LHCN-M2 (cell line): ENCODE measurements at places on chromosomes 5 and 9.

- no peak for DNase-seq
Observed at GRCh38 chr5:139151902-139152301, 46.3 kb downstream of the SIL1 start.

GRCh38 chr5:168047043-168047668 is 244.3 kb upstream of the WWC1 start:
- peak; percentile 33 for DNase-seq

DNA sequence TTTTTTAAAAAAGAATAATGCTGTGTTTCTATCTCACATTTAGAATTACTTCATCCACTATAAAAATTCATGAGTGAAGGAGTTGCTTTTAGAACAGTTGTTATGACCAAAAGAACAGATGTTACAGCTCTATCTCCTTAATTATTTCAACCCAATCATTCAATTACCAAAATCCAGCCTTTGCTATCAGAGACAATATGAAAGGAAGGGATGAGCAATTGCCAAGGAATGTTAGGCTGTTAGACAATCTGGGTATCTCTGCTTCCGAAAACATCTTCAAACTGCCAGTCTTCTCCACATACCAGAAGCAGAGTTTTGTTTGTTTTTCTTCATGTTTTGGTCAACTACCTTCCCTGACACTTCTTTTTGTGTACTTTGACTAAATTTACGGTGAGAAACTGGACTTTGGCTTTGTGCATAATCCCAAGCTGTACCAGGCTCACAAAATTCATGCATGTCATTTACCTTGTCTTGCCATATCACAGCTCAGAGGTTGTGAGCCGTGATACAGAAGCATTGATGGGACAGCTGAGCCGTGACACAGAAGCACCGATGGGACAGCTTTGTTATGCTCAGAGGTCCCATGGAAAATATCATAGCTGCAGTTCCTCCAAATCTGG is 405.5 kb downstream of the KIF4B start:
- DNase-seq = no peak

DNA sequence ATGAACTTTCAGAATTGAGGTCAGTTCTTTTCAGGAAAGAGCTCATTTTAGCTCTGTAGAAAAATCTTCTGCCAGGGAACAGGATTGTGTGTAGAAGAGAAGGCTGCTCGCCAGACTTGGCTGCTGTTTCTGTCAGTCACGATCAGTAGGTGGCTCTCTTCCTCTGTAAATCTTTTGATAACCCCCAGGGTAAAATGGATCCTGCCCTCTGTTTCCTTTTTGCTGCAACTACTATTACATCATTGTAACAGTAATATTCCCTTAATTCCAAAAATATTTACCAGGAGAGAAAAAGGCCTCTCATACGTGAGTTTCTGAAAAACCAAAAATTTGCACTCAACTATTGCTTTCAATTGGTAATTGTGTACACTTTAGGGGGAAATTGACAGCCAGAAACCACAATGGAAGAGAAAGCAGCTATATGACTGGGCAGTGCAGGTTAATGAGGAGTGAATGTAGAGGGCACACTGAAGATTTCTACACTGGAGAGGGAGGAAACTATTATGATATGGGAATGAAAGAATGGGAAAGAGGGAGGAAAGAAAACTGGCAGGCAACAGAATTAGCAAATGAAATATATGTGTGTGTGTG is 12.3 kb downstream of the IFNA21 start:
- peak; percentile 73 for DNase-seq

GRCh38 chr5:51657340-51658240 is 274.3 kb downstream of the ISL1 start:
- no peak for DNase-seq

- peak; percentile 89 for DNase-seq
Observed at GRCh38 chr9:118609355-118610044, 759.7 kb downstream of the BRINP1 start.
